ENCODE measurements at places on chromosomes 4 and X. TPM values are rescaled to one million over a fixed set of nuclear protein-coding genes. Genes with fewer than 3 reads are reported as not detected.

The TNMD gene
- not detected for total RNA-seq

The CHST7 gene
- total RNA-seq, result 1.2 TPM

The CCNQ gene
- 21.7 TPM for total RNA-seq

DNA sequence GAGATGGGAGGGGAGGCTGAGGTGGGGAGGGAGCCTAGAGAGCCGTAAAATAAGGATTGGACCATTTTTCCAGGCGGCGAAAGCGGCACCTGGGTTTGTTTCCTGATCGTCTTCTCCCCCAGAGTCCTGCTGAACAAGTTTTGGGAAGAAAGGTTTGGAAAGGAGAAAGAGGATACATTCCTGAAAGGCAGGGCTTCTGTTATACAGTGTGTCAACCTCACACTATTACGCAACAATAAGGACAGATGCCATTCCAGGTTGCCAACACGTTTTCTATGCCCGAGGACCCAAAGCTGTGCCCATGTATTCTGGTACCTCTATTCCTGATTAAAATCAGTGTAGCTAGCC lies 658 bp downstream of the SCOC start:
- no peaks in the 10 kb centered on the region for H3K36me3 ChIP-seq
- no peak overlapping the region for H3K4me3 ChIP-seq
- peak; percentile 45 for DNase-seq
- no peak overlapping the region for H3K27ac ChIP-seq

GRCh38 chr4:41196633-41197332 lies 17.6 kb downstream of the APBB2 start:
- peaks cover 49% of the 10 kb centered on the region for H3K4me1 ChIP-seq
- H3K4me3 ChIP-seq, result no peak overlapping the region
- peaks cover 23% of the 10 kb centered on the region for H3K36me3 ChIP-seq
- no peaks in the 10 kb centered on the region for H3K27me3 ChIP-seq
- DNase-seq, result no peak
- H3K27ac ChIP-seq, result no peak overlapping the region

DNA sequence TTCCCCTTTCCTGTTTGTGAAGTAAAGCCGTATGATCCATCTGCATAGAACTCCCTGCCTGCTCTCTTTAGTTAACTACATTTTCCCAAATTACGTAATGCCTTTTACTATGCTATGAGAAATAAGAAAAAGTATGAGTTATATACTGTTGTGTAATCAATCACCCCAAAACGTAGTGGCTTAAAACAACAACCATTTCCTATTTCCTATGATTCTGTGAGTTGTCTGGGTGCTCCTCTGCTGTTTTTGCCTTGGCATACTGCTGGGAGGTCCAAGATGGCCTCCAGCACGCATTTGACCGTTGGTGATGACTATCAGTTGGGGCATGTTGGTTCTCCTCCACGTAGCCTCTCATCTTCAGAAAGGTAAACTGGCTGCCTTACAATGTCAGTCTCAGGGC lies 39.8 kb downstream of the BBS12 start:
- H3K36me3 ChIP-seq, result no peaks in the 10 kb centered on the region
- H3K27ac ChIP-seq, result peak overlapping the region; percentile 61
- H3K27me3 ChIP-seq, result no peaks in the 10 kb centered on the region
- H3K4me3 ChIP-seq, result no peak overlapping the region
